Kidney (tissue), 22 donors: ENCODE measurements at places on chromosomes 6 and 20.

- DNase-seq, result no peak
Measured at GRCh38 chr6:56593801-56594318, 48.8 kb downstream of the DST start.

DNA sequence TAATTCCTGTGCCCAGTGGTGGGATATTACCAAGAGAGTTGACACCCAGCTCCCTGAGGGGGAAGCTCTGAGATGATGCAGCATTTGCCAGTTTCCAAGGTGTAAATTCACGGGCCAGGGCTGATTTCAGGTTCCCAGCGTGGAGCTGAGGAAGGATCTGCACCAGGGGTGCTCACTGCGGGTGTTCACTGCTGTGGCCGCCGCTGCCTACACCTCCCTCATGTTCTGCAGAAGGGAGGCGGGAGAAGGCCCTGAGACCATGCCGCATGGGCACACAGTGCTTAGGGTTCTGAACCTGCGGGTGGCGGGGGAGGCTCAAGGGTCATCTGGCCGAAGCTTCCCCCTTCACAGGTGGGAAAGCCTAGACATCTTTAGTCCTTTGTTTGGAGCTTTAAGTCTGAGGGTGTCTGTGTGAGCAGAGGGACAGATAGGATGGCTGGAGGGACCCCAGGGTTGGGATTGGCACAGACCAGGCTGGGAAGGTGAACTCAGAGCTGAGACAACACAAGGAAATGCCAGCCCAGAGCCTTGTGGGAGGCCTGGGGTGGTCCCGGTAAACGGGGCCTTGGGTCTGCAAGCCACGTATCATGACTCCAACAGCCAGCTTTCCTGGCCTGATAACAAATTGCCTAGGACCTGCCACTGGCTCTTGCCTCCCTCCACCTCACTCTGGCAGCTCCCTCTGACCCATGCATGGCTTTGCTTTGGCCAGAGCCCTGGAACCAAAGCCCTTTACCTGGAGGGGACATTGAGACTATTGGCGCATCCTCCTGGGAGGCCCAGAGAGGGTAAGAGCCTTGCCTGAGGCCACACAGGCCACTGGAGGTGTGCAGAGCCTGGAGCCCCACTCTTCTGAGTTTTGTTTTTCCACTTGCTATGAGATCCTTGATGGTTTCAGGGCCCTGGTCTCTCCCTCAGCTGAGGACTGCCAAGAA, 40.4 kb downstream of the SYNJ2 start:
- no peak for DNase-seq

DNA sequence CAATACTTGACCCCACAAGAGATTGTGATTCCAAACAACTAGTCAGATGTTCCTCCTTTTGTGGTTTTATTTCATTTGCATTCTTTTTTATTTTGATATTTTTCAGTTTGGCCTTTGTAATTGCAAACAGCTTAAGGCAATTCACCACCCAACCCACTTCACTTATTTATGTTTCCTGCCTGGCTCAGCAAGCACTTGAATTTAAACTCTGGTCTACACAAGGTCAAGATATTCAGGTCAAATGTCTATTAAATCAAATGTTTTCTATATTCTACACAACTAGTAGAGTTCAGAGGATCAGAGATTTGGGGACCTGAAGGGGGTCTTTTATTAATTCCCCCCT, 100.1 kb downstream of the SGK1 start:
- no peak for DNase-seq

DNA sequence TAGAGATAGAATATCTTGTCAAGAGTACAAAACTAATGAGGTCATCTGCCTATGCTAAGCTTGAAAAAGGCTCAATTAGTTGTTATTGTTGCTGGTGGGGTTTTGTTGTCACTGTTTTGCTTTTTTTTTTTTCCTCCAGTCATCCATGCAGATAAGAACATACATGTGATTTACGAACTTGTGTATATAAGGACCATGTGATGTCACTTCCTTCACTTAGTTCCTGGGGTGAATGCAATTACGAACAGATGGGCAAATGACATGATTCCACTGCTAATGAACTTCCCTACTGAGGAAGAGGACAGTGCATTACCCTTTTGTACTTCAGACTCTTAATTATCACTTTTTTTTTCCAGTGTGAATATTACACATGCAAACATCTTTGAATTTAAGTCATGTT, 1175.3 kb upstream of the GJE1 start:
- no peak for DNase-seq

- no peak for DNase-seq
Measured at GRCh38 chr6:42007286-42008137, 42.8 kb upstream of the TAF8 start.

GRCh38 chr6:128855581-128856085, 27.3 kb upstream of the LAMA2 start:
- DNase-seq, result no peak

GRCh38 chr20:19967445-19967844, 49.7 kb upstream of the NAA20 start:
- no peak for DNase-seq

- peak; percentile 22 for DNase-seq
Measured at GRCh38 chr20:40710603-40711002, 21.6 kb upstream of the MAFB start.

DNA sequence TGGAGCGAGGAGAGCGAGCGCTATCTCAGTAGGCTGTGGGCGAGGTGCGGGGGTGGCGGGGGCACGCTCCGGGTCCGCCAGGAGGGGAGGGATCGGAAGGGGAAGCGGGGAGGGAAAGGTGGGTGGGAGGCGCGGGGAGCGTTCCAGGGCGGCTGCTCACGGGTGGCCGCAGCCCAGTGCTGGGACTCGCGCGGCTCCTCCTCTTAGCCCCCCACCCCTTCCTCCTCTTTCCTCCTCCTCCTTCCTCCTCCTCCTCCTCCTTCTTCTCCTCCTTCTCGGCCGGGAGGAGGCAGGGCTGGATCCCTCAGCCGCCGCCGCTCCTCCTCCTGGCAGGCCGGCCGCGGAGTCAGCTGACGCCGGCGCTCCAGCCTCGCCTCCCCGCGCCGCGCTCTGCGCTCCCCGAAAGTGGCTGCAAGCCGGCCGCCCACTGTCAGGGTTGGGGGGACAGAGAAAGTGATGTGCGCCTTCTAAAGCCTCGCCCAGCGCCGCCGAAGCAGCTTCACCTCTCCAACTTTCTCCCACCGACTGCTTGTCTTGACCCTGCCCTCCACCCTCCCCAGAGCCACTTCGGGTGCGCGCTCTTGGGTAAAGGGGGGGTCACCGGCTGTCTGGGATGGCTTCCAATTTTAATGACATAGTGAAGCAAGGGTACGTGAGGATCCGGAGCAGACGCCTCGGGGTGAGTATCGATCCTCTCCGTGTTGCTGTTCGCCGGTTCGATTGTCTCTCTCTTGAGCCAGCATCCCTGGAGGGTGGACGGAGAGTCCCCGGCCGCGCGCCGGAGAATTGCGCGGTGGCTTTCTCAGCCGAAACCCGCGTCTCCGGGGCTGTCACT, at the start of gene DOK5:
DOK5 (plus strand) TSS at position 260 of the 835 bp plus-strand sequence; CDS start at position 614, 354 bp downstream.
- peak; percentile 90 for DNase-seq

GRCh38 chr6:18742406-18742805, 355.3 kb downstream of the RNF144B start:
- no peak for DNase-seq

DNA sequence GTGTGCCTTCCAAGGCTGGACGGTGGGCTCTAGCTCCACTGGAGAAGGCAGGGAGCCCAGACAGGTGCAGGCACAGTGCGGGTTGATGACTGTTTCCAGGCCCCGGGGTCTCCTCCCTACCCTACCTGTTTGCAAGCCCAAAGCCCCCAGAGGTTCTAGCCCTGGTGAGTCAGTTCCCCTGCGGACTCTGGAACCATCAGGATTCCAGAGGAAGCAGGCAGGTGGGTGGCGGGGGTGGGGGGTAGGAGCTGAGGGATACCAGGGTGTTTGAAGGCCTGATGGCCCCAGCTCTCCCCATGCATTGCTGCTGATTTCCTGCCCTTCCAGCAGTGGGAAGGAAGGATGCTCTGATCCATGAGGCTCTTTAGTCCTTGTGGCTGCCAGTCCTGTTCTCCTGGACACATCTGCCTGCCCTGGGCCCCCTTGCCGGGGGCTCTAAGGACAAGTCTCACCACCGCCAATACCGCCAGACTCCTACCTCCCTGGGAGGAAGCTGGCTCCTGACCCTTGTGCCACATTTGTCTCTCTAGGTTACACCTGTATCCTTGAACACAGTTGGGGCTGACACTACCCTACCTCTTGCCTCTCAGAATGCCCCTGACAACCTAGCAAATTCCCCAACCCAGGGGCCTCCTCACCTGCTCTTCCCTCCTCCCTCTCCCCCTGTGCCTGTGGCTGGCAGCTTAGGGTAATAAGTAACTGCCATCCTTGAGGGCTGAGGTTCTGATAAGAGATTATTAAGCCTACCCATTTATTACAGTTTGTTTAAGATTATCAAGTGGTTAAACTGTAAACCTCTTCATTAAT, 21.7 kb downstream of the KCNK5 start:
- peak; percentile 73 for DNase-seq

DNA sequence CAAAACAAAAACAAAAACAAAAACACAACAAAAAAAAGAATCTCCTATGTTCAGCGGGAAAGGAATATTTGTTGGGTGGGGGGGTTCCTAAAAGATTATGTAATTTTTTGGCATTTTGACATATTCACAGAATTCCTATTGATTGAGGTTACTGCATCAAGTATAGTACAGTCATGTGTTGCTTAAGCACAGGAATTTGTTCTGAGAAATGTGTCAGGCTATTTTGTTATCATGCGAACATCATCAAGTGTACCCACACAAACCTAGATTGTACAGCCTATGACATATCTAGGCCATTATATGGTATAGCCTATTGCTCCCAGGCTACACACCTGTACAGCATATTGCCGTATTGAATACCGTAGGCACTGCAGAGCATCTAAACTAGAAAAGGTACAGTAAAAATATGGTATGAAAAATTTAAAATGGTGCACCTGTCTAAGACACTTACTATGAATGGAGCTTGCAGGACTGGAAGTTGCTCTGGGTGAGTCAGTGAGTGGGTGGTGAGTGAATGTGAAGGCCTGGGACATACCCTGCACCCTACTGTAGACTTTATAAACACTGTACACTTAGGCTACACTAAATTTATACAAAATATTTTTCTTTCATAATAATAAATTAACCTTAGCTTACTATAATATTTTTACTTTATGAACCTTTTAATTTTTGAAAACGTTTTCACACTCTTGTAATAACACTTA, 110.6 kb downstream of the CDKAL1 start:
- DNase-seq, result no peak

GRCh38 chr20:33561692-33562601, 72.1 kb downstream of the CBFA2T2 start:
- DNase-seq, result peak; percentile 50

DNA sequence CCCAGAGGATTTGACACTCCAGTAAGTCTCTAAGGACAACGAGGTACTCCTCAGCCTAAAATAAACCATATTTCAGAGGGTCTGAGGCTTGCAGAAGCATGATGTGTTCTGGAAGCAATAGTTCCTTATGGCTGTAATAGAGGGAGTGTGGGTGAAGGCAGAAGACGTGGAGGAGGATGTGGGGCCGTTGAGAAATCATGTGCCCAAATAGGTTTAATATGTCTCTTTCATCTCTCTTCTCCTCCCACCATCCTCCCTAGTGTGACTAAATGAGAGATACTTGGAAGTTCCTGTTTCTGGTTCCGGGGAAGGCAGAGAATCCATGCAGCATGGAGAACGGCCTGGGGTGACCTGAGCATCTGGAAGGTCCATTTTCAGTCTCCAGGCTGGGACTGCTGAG, 174.0 kb upstream of the RSPO3 start:
- no peak for DNase-seq

- peak; percentile 62 for DNase-seq
Measured at GRCh38 chr20:51985013-51985415, 182.7 kb upstream of the SALL4 start.

DNA sequence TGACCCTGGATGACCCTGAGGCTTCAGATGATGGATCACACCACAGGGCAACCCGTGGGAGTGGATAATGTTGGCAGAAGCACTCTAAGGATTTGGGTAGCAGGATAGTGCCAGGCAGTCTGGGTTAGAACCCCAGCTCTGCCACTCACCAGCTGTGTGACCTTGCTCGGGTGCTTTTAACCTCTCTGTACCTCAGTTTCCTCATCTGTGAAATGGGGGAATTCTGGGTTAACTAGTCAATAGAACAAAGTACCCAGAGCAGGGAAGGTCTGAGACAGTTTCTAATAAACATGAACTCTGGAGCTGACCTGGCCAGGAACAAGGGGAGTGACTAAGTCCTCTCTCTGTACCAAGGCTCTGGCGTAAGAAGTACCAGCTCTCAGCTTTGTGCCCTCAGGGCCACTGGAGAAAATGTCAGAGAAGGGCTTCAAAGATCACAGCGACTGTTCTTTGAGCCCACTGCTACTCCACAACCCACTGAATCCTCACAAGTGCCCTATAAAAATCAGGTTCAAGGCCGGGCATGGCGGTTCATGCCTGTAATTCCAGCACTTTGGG, 14.7 kb upstream of the NOL4L start:
- DNase-seq, result no peak

GRCh38 chr6:150713931-150714330, 114.2 kb downstream of the PLEKHG1 start:
- no peak for DNase-seq

GRCh38 chr6:34190504-34191122, 44.7 kb upstream of the GRM4 start:
- DNase-seq, result no peak

- no peak for DNase-seq
Measured at GRCh38 chr6:99013145-99013544, 65.4 kb upstream of the FBXL4 start.

GRCh38 chr20:60310560-60311349, 352.5 kb downstream of the CDH26 start:
- peak; percentile 84 for DNase-seq

DNA sequence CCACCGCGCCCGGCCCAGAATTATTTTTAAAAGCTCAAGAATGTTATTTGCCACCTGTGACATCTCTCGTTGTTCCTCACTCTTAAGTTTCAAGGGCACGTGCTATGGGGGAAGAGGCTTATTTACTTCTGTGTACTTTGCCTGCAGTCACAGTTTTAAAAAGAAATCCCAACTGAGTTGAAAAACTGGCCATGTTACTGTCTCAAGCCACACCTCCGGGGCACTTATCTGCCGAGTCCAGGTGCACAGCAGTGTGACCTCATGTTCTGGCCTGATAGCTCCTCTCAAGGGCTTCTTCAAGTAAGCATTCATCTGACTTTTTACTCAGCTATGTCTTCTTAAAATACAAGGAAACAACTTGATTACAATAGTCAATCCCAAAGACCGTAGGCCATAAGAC, 34.5 kb downstream of the SHLD1 start:
- no peak for DNase-seq

DNA sequence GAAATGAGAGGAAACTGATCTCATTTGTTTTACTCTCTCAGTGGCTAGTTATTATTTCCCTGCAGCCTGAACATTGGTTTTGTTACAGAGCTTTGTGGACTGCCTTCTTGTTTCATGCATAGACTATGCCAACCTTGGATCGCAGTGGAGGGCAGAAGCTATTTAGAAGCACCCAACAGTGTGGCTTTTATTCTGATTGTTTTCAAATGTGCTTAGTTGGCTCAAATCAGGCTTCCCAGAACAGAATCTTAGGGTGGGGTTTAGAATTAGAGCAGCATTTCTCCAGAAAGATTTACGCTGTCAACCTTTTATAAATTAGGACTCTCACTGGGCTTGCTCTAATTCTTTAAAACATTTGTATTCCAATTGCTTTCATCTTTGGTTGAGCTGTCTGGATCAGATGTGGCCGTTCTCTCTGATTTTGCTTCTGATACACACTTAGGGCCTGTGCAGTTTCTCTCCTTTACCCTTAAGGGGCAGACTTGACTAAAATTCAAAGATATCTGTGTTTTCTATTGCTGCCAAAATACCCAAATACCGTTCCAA, 210.3 kb downstream of the BCKDHB start:
- DNase-seq, result no peak

GRCh38 chr20:61694682-61695081, 371.0 kb downstream of the TAF4 start:
- DNase-seq, result no peak
